ENCODE measurements at places on chromosomes 1 and 21. TPM values are rescaled to one million over a fixed set of nuclear protein-coding genes. Genes with fewer than 3 reads are reported as not detected.

GRCh38 chr1:16237343-16237830, 404 bp upstream of the CPLANE2 start:
- DNase-seq = no peak

- DNase-seq = no peak
Observed at GRCh38 chr1:51761351-51761750, 117.2 kb downstream of the NRDC start.

GRCh38 chr1:100036718-100037655, 67.2 kb downstream of the SLC35A3 start:
- DNase-seq = no peak

GRCh38 chr1:90726986-90727480, 9.9 kb upstream of the BARHL2 start:
- DNase-seq = no peak

ADCY10 gene
- 0.11 TPM for polyA plus RNA-seq

DNA sequence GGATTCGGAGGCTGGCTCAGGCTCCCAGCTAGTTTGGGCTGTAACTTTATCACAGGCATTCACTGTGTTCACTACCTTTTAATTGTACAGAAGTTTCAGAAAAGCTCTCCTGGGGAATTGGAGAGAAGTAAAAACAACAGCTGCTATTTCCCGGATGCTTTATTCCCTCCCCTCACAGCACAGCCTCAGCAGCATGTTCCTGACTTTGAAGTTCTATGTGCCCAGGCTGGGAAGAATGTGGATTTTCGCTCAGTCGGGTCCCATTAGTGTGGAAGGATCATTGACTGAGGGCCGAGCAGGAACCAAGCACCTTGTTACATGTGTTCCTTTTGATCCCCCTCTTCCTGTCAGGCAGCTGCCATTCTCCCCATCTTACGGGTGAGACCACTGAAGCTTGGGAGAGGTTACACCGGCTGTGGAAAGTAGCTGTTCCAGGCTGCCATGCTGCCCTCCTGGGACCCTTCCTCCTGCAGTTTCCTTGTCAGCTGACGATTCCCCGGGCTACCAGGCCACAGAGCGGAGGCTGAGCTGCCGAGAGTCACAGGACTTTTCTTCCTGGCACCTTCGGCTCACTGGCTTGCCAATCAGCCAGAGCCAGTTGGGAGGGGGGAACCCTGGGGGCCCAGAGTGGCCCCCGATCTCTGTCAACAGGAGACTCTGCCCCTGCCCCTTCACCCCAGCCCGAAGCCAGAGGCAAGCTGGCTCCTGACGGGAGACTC, 223.1 kb upstream of the TMEM51 start:
- DNase-seq = no peak

DNA sequence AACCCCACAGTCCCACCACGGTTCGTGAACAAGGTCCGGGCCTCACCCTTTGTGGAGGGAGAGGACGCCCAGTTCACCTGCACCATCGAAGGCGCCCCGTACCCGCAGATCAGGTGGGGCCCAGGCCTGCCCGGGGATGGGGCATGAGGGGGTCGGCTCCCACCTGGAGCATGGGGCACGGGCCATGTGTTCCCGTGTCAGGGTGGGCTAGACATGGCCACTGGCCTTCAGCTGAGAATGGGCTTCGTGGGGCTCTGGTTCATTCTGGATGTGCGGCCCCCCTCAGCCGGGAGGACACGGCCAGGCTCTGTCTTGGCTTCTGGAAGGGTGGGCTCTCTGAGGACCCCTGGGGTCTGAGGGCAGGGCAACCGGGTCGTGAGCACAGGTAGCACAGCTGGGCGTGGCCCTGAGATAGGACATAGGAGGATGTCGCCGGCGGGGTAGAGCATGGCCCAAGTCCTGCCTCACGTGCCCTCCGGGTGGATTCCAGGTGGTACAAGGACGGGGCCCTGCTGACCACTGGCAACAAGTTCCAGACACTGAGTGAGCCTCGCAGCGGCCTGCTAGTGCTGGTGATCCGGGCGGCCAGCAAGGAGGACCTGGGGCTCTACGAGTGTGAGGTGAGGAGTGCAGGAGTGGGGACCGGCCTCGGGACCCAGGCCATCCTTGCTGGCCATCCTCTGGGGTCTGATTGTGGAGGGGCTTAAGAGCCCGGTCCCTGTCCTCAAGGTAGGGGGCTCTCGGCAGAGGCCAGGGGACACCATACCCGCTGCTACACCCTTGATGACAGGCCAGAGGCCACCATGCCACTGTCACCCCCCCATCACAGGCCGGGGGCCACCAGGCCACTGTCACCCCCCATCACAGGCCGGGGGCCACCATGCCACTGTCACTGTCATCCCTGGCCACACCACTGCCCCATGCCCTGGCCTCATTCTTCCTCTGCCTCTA, 55.5 kb downstream of the TRIM11 start:
- no peak for DNase-seq

EPS15 gene
- polyA plus RNA-seq = 40.9 TPM

GRCh38 chr1:81310250-81310649, 490.5 kb upstream of the ADGRL2 start:
- DNase-seq = no peak

TRIM46 gene
- 3.8 TPM for polyA plus RNA-seq

DNA sequence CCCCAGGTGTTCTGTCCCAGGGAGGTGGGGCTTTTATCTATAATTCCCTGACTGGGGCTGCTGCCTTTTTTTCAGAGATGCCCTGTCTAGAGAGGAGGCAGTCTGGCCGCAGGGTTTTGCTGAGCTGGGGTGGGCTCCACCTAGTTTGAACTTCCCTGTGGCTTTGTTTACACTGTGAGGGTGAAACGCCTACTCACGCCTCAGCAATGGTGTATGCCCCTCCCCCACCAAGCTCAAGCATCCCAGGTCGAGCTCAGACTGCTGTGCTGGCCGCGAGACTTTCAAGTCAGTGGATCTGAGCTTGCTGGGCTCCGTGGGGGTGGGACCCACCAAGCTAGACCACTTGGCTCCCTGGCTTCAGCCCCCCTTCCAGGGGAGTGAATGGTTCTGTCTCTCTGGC, 124.3 kb downstream of the CENPF start:
- DNase-seq = no peak

DNA sequence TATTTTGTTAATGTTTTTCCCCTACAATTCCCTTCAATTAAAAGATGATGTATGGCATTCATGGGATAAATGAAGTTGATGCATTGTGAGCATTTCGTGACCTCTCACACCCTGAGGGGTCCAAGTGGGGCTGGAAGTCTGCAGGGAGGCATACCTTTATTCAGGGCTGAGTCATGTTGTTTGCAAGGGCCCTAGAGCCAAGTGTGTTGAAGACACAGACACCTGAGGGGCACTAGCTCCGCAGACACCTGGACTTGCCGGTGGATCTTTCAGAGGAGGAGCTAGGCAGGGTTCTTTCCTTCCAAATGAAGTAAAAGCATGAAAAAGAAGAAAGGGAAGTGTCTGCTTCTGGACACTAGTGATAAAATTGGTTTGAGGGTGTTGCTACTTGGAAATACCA, 57.0 kb upstream of the RGS7 start:
- DNase-seq = no peak

SLC19A2 gene
- polyA plus RNA-seq = 4.8 TPM

TTC13 gene
- polyA plus RNA-seq = 10.6 TPM

DNA sequence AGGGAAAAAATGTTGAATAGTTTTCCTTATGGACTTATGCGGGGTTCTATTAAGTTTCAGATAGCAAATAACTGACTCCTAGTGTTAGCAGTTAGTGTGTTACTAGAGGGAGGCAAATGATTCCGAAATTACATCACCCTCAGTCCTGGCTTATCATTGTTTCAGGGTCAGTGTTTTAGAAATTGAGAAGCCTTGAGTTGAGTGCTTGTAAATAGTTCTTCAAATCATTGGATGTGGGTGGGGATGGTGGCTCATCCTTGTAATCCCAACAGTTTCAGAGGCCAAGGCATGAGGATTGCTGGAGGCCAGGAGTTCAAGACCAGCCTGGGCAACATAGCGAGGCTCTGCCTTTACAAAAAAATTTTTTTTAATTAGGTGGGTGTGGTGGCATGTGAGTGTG, 21.3 kb downstream of the SOAT1 start:
- no peak for DNase-seq

IGSF9 gene
- not detected for polyA plus RNA-seq

GRCh38 chr1:198699167-198700015, 60.6 kb downstream of the PTPRC start:
- no peak for DNase-seq

DNA sequence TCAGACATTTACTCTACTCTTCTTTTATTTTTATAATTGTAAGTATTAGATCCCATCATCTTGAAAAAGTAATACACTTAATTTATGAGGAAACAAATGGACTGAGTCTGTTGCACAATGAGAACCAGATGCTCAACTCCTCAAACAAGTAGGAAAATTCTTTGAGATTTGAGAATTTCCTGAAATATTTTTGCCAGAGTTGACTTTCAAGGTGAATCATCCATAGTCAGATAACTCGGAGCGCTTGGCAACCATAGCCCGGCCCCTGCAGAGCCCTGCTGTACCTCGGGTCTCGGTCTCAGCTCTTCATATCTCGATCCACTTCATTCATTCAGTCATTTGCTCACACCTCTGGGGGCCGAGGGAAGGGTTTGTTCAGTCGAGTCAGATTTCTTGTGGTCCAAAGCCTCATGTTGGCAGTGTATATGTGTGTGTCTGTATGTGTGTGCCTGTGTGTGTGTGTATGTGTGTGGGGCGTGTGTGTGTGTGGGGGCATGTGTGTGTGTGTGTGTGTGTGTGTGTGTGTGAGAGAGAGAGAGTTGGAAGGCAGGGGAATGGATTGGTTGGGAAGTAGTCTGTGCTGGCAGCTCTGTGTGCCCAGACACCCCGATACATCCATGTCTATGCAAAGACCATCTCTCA, 18.1 kb upstream of the PCP4 start:
- no peak for DNase-seq

GRCh38 chr1:91701472-91701869, 184.5 kb downstream of the TGFBR3 start:
- DNase-seq = no peak

DNA sequence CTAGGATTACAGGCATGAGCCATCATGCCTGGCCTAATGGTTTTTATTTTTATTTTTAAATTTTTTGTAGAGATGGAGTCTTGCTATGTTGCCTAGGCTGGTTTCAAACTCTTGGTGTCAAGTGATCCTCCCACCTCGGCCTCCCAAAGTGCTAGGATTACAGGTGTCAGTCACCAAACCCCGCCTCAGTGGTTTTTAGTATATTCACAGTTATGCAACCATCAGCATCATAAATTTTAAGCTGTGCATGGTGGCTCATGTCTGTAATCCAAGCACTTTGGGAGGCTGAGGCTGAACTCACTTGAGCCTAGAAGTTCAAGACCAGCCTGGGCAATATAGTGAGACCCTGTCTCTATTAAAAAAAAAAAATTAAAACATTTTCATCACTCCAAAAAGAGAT, 28.6 kb downstream of the PIK3CD start:
- no peak for DNase-seq

- DNase-seq = no peak
Observed at GRCh38 chr1:81553503-81553902, 247.2 kb upstream of the ADGRL2 start.

DNA sequence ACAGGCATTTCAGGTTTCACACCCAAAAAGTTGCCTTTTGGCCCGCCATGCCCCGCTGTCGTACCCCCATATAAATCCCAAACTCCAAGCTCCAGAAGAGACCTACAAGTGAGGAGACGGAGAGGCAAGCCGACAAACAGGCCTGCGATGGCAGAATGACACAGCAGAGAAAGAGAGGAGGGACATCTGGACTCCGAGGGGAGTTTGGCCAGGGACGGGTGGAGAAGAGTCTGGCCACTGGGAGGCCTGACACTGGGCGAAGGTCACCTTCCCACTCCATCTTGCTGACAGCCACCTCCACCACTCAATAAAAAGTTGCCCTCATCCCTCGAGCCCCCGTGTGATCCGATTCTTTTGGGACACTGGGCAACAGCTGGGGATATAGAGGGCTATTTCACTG, 1.9 kb upstream of the CFH start:
- DNase-seq = no peak

All from AG04450 (cell line).